ENCODE measurements at places on chromosomes 4 and X.
A peak's percentile ranks its signal among the peaks of the same experiment; 100 is the strongest.

GRCh38 chrX:2872671-2873277 is 44.0 kb downstream of the GYG2 start:
- no peak for DNase-seq

DNA sequence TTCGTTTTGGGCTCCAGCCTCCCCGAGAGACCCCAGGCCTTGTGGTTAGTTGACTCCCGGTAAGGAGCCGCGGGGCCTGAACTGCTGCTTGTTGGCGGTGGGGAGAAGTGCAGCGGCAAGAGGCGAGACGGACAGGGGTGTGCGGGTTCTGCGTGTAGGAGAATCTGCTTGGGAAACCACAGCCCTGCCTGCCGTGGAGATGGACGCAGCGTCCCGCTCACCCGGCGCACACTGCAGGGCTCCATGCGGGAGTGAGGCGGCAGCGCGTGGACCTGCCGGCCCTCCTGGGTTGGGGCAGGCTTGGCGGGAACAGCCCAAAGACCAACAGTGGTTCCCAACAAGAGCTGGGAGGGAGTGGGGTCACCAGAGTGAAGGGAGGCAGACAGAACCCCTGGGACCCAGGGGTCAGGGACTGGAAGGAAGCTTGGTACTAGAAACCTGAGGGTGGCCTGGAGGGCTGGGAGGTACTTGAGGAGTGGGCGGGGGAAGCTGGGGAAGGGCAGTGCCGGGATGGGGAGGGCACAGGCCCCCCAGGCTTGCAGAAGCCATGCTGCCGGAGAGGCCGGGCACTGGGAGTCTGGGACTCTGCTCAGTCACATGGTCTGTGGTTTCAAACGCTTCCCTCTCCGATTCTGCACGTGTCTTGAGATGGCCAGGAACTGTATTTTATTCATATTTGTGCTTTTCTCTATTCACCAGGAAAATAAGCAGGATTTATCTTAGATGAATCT is 70.8 kb downstream of the RGS12 start:
- no peak for DNase-seq

- peak; percentile 26 for DNase-seq
Measured at GRCh38 chrX:100447655-100448397, 37.8 kb upstream of the PCDH19 start.

- no peak for DNase-seq
Measured at GRCh38 chr4:8871417-8872401, at the start of gene HMX1. Gene HMX1 (minus strand): TSS chr4:8871839. CDS start chr4:8871614, 225 bp downstream.

GRCh38 chrX:80648023-80648422 is 161.7 kb downstream of the BRWD3 start:
- no peak for DNase-seq

GRCh38 chr4:82381661-82382296 is 8.0 kb upstream of the HNRNPD start:
- DNase-seq = no peak

DNA sequence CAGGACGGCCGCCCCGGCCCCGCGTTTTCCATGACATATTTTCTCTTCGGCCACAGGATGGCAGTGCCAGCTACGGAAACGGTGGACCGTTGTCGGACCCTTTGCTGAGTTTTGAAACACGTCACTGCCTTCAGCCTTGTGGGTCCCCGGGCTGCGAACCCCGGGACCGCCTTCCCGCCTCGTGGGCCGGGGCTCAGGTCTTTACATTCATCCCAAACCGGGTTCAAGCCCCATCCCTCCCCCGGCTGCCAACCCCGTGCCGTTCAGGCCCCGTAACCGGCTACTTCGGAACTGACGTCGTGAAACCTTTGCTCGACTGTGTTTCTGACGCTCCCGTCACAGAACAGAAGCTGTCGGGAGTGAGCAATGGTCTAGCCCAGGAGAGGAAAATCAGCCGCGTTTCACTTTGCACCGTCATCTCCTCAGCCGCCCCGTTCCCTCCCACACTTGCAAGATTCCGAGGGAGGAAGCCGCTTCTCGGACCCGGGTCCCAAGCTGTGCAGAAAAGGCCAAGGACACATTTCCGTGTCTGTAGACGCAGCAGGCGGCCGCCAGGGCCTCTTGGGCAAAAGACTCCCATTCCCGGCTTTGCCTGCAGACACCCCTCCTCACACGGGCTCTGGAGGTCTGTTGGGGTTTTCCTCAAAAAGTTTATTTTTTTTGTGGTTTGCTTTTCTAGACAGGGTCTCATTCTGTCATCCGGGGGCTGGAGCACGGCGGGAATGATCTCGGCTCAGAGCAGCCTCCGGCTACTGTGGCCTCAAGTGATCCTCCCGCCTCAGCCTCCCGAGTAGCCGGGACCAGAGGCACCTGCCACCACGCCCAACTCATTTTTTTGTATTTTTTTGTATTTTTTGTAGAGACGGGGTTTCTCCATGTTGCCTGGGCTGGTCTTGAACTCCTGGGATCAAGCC is 41.4 kb upstream of the PPP2R3B start:
- no peak for DNase-seq

DNA sequence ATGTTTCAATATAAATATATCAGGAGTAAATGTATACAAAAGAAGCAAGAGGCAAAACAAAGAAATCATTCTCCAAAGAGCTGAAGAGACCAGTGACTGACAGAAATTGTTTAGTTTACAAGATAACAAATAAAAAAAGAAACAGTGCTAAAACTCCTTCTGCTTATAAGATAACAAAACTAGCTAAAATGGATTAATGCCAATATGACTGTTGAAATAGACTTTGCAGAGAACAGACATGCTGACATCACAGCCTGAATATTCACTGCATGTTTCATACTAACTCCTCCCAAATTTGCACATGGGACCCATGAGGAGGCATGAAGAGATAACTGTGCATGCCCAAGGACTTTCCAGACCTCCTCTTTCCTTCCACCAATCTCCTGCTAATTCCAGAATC is 6.2 kb upstream of the GABRA4 start:
- no peak for DNase-seq

- no peak for DNase-seq
Measured at GRCh38 chr4:156594624-156595023, 377.0 kb downstream of the PDGFC start.

- no peak for DNase-seq
Measured at GRCh38 chrX:497186-498014, 110.7 kb upstream of the PPP2R3B start.

DNA sequence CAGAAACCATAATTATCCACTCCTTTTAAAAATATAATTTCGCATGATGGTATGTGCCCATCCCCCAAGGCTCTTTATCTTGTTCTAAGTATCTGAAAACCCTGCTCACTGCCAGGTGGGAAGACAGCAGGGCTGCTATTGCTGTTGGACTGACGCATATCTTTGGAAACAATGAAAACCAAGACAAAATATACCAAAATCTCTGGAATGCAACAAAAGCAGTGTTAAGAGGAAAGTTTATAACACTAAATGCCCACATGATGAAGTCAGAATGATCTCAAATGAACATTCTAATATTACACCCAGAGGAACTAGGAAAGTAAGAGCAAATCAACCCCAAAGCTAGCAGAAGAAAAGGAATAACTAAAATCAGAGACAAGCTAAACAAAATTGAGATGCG is 162.0 kb downstream of the FAM47B start:
- DNase-seq = no peak

- DNase-seq = peak; percentile 1
Measured at GRCh38 chr4:173121076-173121561, 47.5 kb upstream of the GALNT7 start.

- DNase-seq = no peak
Measured at GRCh38 chr4:89539374-89539773, 231.8 kb upstream of the GPRIN3 start.

DNA sequence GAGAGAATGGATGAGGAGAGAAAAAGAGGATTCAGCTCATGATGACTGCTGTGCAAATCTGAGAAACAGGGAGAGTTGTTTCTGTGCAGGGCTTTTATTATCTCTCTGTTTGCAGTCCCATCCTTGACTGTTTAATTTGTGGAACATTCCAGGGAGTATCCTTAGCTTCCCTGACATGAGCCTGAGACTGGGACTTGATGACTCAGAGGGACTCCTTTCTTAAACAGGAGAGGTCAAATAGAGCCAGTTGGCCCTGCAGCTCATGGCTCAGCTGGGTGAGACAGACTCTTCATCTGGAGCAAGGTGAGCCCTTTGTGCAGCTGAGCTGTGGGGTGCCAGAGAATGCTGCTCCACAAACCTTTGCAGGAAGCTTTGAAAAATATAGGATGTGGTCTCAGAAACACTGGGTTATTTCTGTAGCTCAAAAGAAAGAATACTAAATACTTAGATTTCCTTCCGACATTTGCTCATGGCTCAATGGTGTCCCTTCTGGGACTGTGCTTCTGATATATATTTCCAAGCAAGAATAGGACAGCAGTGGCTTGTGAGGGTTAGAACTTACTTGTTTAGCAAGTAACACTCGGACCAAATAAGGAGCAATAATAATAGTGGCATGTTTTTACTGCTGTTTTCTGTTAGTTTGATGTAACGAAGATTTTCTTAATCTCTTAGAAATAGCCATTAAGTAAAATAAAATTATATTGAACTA is 14.5 kb downstream of the ARHGAP24 start:
- DNase-seq = no peak

GRCh38 chrX:38318196-38318595 is 9.1 kb downstream of the RPGR start:
- DNase-seq = no peak

GRCh38 chr4:101145021-101145420 is 202.3 kb downstream of the PPP3CA start:
- no peak for DNase-seq

DNA sequence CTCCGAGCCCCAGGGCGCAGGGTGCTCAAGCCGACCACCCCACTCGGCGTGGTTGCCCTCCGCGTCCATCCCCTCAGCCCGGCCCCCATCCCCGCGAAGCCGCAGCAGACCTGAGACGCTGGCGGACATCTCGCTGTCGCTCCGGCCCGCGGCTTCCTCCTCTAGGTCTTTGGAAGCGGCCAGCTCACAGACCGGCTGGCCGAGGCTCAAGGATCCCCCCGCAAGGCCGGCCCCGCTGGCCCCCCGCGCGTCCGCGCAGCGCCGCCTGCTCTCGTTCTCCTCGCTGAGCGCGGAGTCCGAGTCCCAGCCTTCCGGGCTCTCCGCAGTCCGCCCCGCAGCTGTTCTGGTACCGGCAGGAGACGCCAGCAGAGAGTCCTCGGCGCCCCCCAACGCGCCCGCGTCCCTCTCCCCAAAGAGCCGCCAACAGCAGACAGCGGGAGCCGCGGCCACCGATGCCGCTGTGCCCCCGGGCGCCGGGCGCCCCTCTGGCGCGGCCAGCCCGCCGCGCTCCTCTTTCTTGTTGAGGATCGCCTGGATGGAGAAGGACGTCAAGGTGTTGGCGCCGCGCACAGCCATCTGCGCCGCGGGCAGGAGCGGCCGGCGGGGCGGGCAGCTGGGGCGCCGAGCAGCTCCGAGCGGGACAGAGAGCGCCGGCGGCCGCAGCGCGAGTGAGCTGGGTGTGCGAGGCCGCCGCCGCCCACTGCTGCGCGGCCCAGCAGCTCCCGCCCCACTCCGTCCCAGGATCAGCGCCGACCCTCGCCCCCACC is at the start of gene NKX3-2:
TSS of gene NKX3-2 (minus strand) at position 670 of the 767 bp plus-strand sequence. CDS start at position 576, 94 bp downstream.
- peak; percentile 36 for DNase-seq

DNA sequence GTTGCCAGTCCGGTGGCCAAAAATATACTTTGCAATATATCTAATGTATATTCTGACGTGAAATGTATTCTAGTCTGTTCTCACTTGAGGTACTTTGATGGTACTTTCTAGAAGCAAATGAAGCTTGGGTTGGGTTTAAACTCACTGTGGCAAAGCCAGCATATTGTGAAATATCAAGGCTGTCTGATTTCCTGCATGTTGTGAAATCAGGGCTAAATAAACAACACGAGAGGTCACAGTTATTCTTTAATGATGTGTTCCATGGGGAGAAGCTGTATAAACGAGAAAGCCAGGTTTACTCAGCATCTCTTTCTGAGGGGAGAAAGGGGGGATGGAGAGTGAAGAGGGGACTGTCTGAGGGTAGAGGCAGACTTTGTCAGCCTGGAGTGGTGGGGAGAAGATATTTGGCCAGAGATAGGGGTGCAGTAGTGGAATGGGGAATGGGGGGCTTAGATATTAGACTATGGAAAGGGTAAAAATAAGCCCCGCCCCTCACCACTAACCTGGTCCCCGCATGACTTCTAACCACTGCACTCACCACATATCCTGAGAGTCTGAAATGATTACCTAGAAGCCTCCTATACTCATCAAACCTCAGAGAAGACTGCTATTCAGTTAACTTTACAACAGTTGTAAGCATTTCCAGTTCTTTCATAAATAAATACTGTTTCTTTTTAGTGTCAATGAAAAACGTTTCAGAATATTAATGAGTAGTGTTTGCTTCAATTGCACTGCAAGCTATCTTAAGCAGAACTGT is 5.9 kb upstream of the SCARB2 start:
- no peak for DNase-seq

GRCh38 chrX:155441097-155441496 is 17.3 kb downstream of the F8A3 start:
- DNase-seq = no peak

GRCh38 chr4:122091836-122092405 is 60.2 kb upstream of the BLTP1 start:
- no peak for DNase-seq

GRCh38 chr4:84852081-84852480 is 114.4 kb downstream of the WDFY3 start:
- no peak for DNase-seq

DNA sequence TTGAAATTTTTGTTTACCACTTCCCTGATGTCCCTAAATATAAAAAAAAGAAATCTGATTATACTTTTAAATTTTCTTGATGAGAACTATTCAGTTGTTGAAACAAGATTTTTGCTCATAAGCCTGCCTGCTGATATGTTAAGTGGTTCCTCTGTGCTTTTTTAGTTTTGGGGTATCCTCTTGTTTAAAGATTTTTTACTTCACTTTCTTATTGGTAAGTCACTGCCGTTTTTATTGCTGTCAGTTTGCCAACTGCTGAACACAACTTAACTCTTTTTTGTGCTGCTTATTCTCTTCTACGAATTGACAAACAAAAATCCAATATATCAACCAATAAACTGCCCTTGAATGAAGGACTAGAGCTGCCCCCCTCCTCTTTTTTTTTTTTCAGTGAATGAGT is 39.5 kb downstream of the GUCY1A1 start:
- DNase-seq = no peak

GRCh38 chr4:77123411-77123810 is 33.6 kb upstream of the CCNG2 start:
- DNase-seq = no peak

GRCh38 chr4:86855572-86855971 is 6.4 kb upstream of the SLC10A6 start:
- DNase-seq = no peak

DNA sequence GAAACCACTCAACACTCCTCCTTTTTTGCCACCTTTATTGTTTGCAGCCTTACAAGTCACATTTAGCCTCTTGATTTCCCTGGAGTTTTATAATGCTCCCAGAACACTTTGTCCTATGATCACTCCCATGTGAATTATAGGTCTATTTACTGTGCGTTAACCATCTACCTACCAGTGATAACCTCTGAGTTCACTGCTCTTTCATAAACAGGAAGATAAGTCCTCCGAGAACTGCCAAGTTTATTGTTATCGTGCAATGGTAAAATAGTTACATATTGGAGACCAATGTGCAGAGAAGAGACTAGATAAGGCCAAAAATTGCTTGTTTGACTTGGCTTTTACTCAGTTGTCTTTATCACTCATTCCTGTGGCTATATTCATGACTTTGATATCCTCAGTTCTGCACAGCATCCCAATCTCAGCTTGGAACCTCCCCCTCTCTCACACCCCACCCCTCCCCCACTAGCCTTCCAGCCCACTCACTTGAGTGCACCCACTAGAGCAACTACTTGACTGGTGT is 12.9 kb upstream of the NUDT9 start:
- DNase-seq = no peak

- DNase-seq = no peak
Measured at GRCh38 chrX:44580466-44580865, 37.8 kb upstream of the FUNDC1 start.

- DNase-seq = no peak
Measured at GRCh38 chrX:14125462-14125861, 95.8 kb upstream of the GEMIN8 start.

Measured in H54 (cell line).